CD14-positive monocyte (primary cell): ENCODE measurements at places on chromosomes 6 and 20.

DNA sequence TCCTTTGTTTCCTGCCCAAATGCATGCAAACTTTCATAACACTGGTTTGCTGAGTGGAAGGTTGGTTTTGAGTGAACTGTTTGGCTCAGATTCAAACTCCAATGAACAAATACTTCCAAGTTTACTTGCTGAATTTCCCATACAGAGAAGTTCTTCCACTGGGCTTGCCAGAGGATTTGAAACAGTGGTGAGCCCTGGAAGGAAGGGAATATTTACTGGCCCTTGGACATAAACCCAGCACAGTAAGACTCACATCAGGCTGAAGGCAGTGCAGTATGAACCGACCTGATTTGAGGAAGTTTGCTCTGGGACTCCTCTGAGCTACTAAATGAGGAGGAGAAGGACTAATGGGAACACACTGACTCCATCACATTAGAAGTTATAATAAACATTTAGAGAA lies 3.8 kb downstream of the TRAF3IP2 start:
- peak; percentile 36 for DNase-seq

DNA sequence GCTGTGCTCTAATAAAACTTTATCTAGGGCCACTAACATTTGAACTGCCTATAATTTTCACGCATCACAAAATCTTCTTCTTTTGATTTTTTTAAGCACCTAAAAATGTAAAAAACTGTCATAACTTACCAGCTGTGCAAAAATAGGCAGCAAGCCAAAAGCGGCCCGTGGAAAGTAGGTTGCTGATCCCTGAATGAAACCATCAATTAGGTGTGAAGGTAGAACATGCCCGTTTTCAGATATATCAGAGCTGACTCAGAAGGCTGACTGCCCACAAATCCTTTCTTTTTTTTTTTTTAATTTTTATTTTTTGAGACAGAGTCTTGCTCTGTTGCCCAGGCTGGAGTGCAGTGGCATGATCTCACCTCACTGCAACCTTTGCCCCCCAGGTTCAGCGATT lies 4.9 kb upstream of the IPCEF1 start:
- no peak for DNase-seq

GRCh38 chr6:1679031-1679687 lies 69.4 kb downstream of the FOXC1 start:
- no peak for DNase-seq

DNA sequence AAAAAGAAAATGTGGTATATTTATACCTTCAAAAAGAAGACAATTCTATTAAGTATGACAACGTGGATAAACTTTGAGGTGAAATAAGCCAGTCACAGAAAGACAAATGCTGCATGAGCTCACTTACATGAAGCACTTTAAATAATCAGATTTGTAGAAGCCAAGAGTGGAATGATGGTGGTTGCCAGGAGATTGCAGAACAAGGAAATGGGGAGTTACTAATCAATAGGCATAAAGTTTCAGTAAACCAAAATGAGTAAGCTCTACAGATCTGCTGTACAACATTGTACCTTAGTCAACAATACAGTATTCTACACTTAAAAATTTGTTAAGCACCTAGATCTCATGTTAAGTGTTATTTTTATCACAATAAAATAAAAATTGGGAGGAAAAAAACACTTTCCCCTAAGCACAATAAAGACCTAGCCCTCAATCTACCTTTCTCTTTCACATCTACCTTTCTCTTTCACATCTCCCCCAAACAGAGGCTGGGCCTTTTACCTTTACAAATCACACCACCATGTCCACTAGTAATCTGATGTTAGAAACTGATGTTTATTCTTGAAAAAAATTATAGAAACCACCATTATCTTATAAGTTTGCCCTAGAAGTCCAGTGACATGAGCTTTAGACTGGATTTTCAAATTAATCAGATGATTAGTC lies 73.9 kb downstream of the PKIB start:
- no peak for DNase-seq

DNA sequence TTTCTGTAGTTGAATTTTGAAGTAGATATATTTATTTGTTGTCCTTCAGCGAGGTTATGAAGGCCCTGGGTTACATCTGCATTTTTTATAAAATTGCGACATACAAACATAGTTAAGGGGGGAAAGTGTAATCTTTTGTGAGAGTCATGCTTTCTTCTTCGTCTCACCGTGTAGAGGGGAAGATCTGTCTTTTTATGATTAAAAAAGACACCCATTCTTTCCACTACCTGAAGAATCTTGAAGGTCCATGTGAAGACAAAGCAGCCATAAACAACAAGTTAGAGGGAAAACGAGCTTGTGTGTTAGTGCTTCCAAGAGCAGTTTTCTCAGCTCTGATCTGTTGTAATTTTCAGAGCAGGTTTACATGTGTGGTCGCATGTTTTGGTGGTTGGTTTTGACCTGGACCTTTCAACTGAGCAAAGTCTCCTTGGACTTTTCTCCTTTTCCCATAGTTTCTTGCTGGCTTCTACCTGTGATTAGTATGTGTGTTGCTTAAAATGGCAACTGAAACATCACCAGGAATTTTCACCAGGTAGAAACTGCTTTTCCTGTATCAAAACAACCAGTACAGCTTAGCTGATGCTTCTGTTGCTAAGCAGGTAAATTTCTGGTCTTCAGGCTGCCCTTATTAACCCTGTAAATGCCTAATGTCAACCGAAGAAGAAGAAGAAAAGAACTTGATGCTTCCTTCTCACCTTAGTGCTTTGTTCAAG lies 37.3 kb downstream of the RREB1 start:
- no peak for DNase-seq

- no peak for DNase-seq
Observed at GRCh38 chr6:169380493-169380892, 126.8 kb upstream of the THBS2 start.

DNA sequence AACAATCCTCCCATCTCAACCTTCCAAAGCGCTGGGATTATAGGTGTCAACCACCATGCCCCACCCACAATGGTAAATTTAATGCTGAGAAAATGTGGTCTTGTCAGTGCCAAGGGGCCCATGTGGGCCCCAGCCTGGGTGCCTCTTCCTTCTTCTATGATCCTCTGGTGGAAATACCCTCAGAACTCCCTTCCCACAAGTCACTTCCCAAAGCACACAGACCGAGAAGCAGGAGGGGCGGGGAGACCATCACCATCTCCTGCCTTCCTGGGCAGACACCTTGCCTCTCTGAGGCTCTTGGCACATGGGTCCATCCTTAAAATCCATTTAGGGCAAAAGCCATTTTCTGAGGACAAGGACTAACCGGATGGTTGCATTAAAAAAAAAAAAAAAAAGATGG lies 59.0 kb downstream of the NOL4L start:
- DNase-seq: peak; percentile 69

GRCh38 chr6:140175486-140175885 lies 801.0 kb upstream of the CITED2 start:
- no peak for DNase-seq

- DNase-seq: no peak
Observed at GRCh38 chr6:35170166-35170565, 29.0 kb upstream of the TCP11 start.

GRCh38 chr20:41587956-41588355 lies 30.2 kb downstream of the CHD6 start:
- DNase-seq: no peak

- DNase-seq: no peak
Observed at GRCh38 chr20:6811262-6812035, 44.0 kb downstream of the BMP2 start.

DNA sequence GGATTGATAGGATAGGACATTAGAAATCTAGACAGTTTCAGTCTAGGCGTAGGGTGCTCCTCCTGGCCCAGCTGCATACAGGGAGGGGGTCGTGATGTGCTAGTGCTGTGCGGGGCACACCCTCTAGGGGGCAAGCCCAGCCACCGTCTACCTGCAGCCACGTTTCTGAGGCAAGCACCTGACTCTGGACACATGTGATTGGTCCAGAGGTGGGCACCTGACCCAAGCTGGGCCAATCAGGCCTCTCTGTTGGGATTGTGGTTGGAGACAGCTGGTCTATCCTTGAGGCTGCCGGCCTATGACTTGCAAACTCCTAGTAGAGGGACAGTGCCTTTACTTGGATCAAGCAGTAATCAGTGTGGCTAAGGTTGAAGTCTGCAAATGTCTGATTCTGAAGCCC lies 317.1 kb downstream of the BMP7 start:
- DNase-seq: no peak
